ENCODE measurements at places on chromosomes 5 and 9.

DNA sequence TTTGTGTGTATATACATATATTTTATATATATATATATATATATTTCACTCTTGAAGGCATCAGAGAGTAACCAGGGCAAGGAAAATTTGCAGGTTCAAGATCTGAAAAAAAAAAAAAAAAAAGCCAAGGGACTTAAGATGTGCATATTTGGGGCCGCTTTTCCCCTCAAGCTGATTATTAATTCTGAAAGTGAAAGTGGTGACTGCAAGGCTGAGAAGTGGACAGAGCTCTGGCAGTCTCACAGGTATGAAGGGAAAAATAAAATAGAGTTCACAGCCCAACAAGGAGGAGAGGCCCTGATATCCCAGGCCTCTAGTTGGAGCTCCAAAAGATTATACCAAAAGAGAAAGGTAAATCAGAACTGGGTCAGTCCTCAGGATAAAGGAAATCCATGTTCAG lies 234.4 kb upstream of the GAS1 start:
- no peak for DNase-seq

DNA sequence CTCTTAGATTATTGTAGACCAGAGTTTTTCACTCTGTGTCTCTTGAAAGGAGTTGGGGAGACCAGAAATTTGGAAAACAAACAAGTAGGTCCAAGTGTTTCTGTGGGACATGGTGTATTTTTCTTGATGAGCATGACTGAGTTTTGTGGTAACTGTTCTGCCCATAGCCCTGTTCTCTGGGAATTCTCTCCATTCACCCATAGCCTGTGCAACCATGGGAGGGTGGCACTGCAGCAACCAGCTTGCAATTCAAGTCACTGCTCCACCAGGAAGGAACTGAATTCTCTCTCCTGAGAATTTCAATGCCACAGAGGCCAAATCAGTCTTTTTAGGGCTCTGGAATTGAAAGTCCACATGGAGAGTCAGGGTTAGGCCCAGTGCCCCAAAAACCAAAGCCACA lies 475.3 kb upstream of the TRPC7 start:
- DNase-seq: no peak

GRCh38 chr9:108484468-108484867 lies 371.3 kb downstream of the ACTL7B start:
- no peak for DNase-seq

- no peak for DNase-seq
Observed at GRCh38 chr9:89435071-89435823, 62.7 kb downstream of the SEMA4D start.

GRCh38 chr5:71996789-71997188 lies 110.5 kb upstream of the MAP1B start:
- no peak for DNase-seq

DNA sequence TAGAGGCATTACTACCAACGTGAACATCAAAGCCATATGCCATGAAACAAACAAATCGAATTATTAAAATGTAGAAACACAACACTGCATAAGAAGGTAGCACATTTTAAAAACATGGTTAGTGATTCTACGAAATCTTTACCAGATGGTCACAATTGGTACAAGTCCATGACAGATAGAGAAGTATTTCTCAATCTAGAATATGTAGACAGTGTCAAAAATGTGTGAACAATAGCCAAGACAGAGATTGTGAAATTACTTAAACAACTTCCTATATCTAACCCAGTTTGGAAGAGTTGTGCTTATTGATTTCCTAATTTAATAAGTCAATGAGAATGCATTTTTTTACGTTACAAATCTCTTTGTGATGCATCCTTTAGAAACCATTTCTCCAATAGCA lies 1121.6 kb downstream of the MAT2B start:
- no peak for DNase-seq

DNA sequence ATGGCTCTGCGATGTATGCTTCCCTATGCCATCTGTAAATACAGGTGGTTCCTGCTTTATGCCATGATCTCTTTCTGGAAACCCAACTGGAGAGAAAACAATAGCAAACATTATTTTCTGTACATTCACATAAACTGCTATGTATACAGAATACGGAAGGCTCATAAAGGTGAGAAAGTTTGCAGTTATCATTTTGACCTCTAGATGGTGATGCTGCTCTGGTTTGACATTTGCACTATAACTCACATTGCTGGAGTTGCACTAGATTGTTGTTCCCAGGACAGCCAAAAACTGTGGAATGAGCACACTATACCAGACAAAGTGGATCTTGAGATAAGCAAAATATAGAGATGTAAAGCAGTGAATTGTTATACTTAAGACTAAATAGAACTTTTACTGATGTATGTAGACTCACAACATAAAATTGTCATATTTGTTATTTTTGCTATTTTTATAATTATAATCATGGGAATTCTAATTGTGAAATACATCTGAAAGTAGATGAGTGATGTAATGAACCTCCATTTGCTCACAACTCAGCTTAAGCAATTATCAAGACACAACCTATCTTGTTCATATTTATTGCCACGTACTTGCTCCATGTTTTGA lies 246.5 kb downstream of the PTPRD start:
- DNase-seq: peak; percentile 55

- DNase-seq: no peak
Observed at GRCh38 chr5:43117092-43117491, 3.6 kb upstream of the ZNF131 start.
